Fibroblast of the aortic adventitia (primary cell): ENCODE measurements at places on chromosomes 3 and 15. TPM values are rescaled to one million over a fixed set of nuclear protein-coding genes. Genes with fewer than 3 reads are reported as not detected.

The SPESP1 gene
- total RNA-seq = 0.98 and 5.6 TPM in 2 replicates

The SLC28A1 gene
- total RNA-seq = not detected in 2 replicates

The TTLL13 gene
- total RNA-seq = 0.09 TPM in 1 of 2 replicates, not detected in the other

The DLL4 gene
- total RNA-seq = 0.08 and 0.09 TPM in 2 replicates

The SLC9C1 gene
- total RNA-seq = 0.33 and 0.45 TPM in 2 replicates

The SAMMSON gene
- total RNA-seq = not detected in 2 replicates

The POPDC2 gene
- 0.27 and 1.6 TPM in 2 replicates for total RNA-seq

The EIF5A2 gene
- total RNA-seq = 4.8 and 22.3 TPM in 2 replicates

The AQR gene
- 33.0 and 34.6 TPM in 2 replicates for total RNA-seq

The CD80 gene
- total RNA-seq = not detected in 2 replicates

The SEMA3G gene
- total RNA-seq = 0.49 TPM in 1 of 2 replicates, not detected in the other

The C15orf39 gene
- total RNA-seq = 3.1 and 8.1 TPM in 2 replicates

The CASR gene
- not detected in 2 replicates for total RNA-seq

The PLSCR4 gene
- total RNA-seq = 28.3 and 46.3 TPM in 2 replicates

The SERF2 gene
- 516 and 576 TPM in 2 replicates for total RNA-seq

The ITIH1 gene
- 1.3 TPM in 1 of 2 replicates, not detected in the other for total RNA-seq

The FBXW12 gene
- 0.27 TPM in 1 of 2 replicates, not detected in the other for total RNA-seq

The MYRIP gene
- 8.6 TPM in 1 of 2 replicates, not detected in the other for total RNA-seq

The FRMD4B gene
- 0.81 and 1.6 TPM in 2 replicates for total RNA-seq

The VPS39 gene
- 61.8 and 174 TPM in 2 replicates for total RNA-seq

The CD200R1 gene
- not detected in 2 replicates for total RNA-seq

The TMEM212 gene
- total RNA-seq = not detected in 2 replicates

The GLDN gene
- 0.49 and 13.3 TPM in 2 replicates for total RNA-seq

The GOLGA8J gene
- not detected in 2 replicates for total RNA-seq

The CLSTN2 gene
- total RNA-seq = 0.82 and 3.2 TPM in 2 replicates

The CHRNA3 gene
- under 0.01 TPM in 1 of 2 replicates, not detected in the other for total RNA-seq

The DPPA2 gene
- total RNA-seq = not detected in 2 replicates

The DVL3 gene
- total RNA-seq = 28.2 and 66.8 TPM in 2 replicates

The FRMD5 gene
- 9.9 and 16.3 TPM in 2 replicates for total RNA-seq

The FBN1 gene
- 984 and 4,431 TPM in 2 replicates for total RNA-seq

The MCCC1 gene
- total RNA-seq = 23.7 and 38.2 TPM in 2 replicates

The TNFSF10 gene
- 1.1 and 5.0 TPM in 2 replicates for total RNA-seq

The WNT7A gene
- total RNA-seq = not detected in 2 replicates

The ZPLD1 gene
- total RNA-seq = 0.33 and 0.45 TPM in 2 replicates

The P2RY12 gene
- 0.18 and 0.82 TPM in 2 replicates for total RNA-seq

The FURIN gene
- total RNA-seq = 45.0 and 67.4 TPM in 2 replicates

The ZNF770 gene
- total RNA-seq = 27.4 and 36.8 TPM in 2 replicates

The IL17RB gene
- 0.81 TPM in 1 of 2 replicates, not detected in the other for total RNA-seq

The ZNF620 gene
- total RNA-seq = 0.65 and 0.99 TPM in 2 replicates

The ADAMTS17 gene
- 0.81 TPM in 1 of 2 replicates, not detected in the other for total RNA-seq

The MINAR1 gene
- total RNA-seq = 0.98 and 1.7 TPM in 2 replicates

The LMAN1L gene
- not detected in 2 replicates for total RNA-seq

The PAQR9 gene
- total RNA-seq = 0.09 TPM in 1 of 2 replicates, not detected in the other

The FOXB1 gene
- not detected in 2 replicates for total RNA-seq

The MAP1A gene
- total RNA-seq = 43.9 and 108 TPM in 2 replicates

The SCN5A gene
- 0.08 and 0.99 TPM in 2 replicates for total RNA-seq

The KLHL40 gene
- total RNA-seq = not detected in 2 replicates

The TRAT1 gene
- total RNA-seq = not detected in 2 replicates

The RNF168 gene
- 32.4 and 35.4 TPM in 2 replicates for total RNA-seq

The RAD51 gene
- total RNA-seq = 2.9 and 12.1 TPM in 2 replicates

The IL5RA gene
- total RNA-seq = 0.08 TPM in 1 of 2 replicates, not detected in the other
